ENCODE measurements at places on chromosomes 12 and 14. TPM values are rescaled to one million over a fixed set of nuclear protein-coding genes. Genes with fewer than 3 reads are reported as not detected.

EML5 gene
- 0.43 TPM for total RNA-seq

NKX2-8 gene
- total RNA-seq: 3.1 TPM

C12orf75 gene
- 135 TPM for total RNA-seq

PMEL gene
- 1.1 TPM for total RNA-seq

SYNDIG1L gene
- not detected for total RNA-seq

SERPINA4 gene
- total RNA-seq: not detected

KLHDC1 gene
- total RNA-seq: 0.24 TPM

TNFAIP2 gene
- total RNA-seq: 262 TPM

OVCH1 gene
- total RNA-seq: not detected

HOXC12 gene
- not detected for total RNA-seq

ACOT4 gene
- total RNA-seq: 1.9 TPM

RAB2B gene
- 10.2 TPM for total RNA-seq

GUCY2C gene
- total RNA-seq: not detected

VASH1 gene
- 3.6 TPM for total RNA-seq

BCL2L2 gene
- 16.9 TPM for total RNA-seq

FZD10 gene
- not detected for total RNA-seq

Measured in A549 treated with Mapracorat at 1 μM for 4 hours (cell line).